ENCODE measurements at places on chromosomes 5 and 9. TPM values are rescaled to one million over a fixed set of nuclear protein-coding genes. Genes with fewer than 3 reads are reported as not detected.

DNA sequence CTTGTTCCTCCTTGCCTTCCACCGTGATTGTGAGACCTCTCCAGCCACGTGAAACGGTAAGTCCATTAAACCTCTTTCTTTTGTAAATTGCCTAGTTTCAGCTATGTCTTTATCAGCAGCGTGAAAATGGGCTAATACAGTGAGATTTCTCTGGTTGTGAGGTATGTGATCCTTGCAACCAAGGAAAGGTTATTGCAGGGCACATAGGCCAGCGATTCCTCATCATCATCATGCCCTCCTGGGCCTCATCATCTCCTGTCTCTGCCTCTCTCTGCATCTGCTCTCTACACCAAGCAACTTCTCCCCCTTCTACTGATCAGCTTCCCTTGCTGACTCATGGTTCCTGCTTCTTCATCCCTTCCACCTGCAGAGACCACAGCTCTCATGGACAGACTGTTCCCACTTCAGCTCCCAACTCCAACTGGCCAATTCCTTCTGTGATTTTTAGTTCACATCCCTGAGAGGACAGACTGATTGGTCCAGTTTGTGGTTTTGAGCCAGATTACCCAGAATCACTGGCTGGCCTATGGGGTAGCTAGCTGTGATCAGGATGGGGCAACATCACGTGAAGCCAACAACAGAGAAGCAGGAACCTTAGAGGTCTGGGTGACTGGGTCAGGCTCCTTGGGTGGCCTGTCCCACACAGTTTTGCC, 53.1 kb downstream of the LIX1 start:
- DNase-seq, result no peak

The OR2V1 gene
- total RNA-seq, result not detected

GRCh38 chr9:4955836-4956235, 29.2 kb upstream of the JAK2 start:
- no peak for DNase-seq

- DNase-seq, result no peak
Observed at GRCh38 chr9:110591526-110591925, 12.0 kb upstream of the SVEP1 start.

The GPRIN1 gene
- 2.5 TPM for total RNA-seq

GRCh38 chr9:101702257-101702656, 36.2 kb downstream of the GRIN3A start:
- no peak for DNase-seq

The ZNF618 gene
- 0.54 TPM for total RNA-seq
